Chondrocyte (in vitro differentiated cells): ENCODE measurements at places on chromosomes 7 and 10.

- no peak overlapping the region for H3K4me3 ChIP-seq
- H3K4me1 ChIP-seq, result no peaks in the 10 kb centered on the region
- peak; percentile 49 for DNase-seq
Measured at GRCh38 chr7:45162943-45163691, 5.5 kb downstream of the RAMP3 start.

GRCh38 chr7:133300811-133301210 is 47.9 kb downstream of the EXOC4 start:
- no peaks in the 10 kb centered on the region for H3K27me3 ChIP-seq
- peaks cover 2% of the 10 kb centered on the region for H3K36me3 ChIP-seq
- no peak overlapping the region for H3K4me3 ChIP-seq
- peaks cover 17% of the 10 kb centered on the region for H3K4me1 ChIP-seq
- DNase-seq, result no peak
- H3K27ac ChIP-seq, result no peak overlapping the region

DNA sequence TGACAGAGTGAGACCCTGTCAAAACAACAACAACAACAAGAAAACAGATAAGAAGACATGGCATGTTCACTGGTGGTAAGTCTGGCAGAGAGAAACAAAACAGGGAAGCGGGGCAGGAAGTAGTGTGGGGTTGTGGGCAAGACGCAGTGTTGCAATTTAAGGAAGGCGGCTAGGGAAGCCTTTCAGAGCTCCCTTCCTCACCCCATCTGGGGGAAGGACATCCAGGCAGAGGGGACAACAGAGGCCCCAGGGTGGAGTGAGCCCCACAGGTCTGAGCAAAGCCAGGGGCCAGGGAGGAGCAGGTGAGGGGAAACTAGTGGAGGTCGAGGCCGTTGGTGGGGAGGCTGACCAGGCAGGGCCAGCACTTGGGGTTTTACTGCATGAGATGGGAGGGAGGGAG is 16.8 kb downstream of the LAT2 start:
- no peaks in the 10 kb centered on the region for H3K27me3 ChIP-seq
- no peak overlapping the region for H3K4me3 ChIP-seq
- H3K4me1 ChIP-seq, result no peaks in the 10 kb centered on the region
- no peak overlapping the region for H3K27ac ChIP-seq

- peak overlapping the region; percentile 85 for H3K4me3 ChIP-seq
- DNase-seq, result no peak
- no peaks in the 10 kb centered on the region for H3K27me3 ChIP-seq
- H3K36me3 ChIP-seq, result peaks cover under 1% of the 10 kb centered on the region
Measured at GRCh38 chr10:5666841-5667630, 641 bp upstream of the ASB13 start.
